ENCODE measurements at places on chromosomes 11 and 22.

- DNase-seq = no peak
Observed at GRCh38 chr11:47944632-47945031, 35.7 kb upstream of the PTPRJ start.

GRCh38 chr22:19951346-19951745, 9.7 kb upstream of the TXNRD2 start:
- no peak for DNase-seq

GRCh38 chr11:7967097-7967496, 1.9 kb upstream of the NLRP10 start:
- no peak for DNase-seq

- no peak for DNase-seq
Observed at GRCh38 chr11:68020575-68020974, 9.9 kb upstream of the NDUFS8 start.

DNA sequence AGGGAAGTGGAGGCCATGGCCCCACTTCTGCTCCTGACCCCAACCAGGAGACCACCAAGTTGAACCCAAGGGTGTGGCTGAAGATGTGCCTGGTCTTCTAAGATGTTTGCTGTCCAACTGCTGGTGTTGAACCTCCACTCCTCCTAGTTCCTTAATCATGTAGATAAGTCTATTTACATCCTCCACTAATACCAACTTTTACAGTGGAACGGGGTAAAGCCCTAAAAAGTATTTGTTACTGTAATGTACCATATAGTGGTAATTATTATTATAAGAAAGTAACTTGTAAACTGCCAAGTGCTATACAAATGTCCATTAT, 19.0 kb upstream of the RASSF10 start:
- no peak for DNase-seq

DNA sequence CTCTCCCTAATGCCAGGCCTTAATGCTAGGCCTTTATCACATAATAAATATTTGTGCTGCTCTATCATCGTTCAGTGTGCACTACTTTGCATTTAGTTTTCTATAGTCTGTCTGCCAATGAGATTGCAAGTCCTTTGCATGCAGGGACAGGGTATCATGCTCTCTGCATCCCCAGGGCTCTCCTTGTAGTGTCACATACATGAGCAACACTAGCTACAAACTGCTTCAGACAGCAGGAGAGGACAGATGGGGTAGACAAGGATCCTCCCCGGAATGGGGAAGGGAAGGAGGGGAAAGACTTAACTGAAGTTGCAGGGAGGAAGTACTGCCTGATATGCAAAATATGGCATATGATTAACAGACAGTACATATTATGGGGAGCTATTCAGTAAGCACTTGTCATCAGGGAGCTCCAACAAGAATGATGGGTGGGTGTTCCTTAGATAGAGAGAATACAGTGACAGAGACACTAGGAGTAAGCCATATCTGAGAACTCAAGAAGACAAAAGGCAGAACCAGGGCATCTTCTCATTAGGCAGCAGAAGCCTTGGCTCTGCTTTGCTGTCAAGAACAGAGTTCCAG, 42.8 kb downstream of the ZNF202 start:
- DNase-seq = no peak

DNA sequence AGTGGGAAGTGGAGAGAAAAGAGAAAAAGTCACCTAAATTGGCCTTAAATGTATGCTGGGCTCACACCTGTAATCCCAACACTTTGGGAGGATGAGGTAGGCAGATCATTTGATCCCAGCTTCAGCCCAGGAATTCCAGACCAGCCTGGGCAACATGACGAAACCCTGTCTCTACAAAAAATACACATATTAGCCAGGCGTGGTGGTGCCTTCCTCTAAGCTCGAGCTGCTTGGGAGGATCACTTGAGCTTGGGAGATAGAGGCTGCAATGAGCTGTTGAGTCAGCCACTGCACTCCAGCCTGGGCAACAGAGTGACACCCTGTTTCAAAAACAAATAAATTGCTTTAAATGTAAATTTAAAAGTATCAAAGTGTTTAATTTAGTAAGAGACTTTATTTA, 3.9 kb downstream of the CBL start:
- DNase-seq = no peak

- DNase-seq = no peak
Observed at GRCh38 chr22:38125751-38126201, 15.3 kb upstream of the BAIAP2L2 start.

- no peak for DNase-seq
Observed at GRCh38 chr22:20203142-20203551, 52.3 kb upstream of the CCDC188 start.

DNA sequence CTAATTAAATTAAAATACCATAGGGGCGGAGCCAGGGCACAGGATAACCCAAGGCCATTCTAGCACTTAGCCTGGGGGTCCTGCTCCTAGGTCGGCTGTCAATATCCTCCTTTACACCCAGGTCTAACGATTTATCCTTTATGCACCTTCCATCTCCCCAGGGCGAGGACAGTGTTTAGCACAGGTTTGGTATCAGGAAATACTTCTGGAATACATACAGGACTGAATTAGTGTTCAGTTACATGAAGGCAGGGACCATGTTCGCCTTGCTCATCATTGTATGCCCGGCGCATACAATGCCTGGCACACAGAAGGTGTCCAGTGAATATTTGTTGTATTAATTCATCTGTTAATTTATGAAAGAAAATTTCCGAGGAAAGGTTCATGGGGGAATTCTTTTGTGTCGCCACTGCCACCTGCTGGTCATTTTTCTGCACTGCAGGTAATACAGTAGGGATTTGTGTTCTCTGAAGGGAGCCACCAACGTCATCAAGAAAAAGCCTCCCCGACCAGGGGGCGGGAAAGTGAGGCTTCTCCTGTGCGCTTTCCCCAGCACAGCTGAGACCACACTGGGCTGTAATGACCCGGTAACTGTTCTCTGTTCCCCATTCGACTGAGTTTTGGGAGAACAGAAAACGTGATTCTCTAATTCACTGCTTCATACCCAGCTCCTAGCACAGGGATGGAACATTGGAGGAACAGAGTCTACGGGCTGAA, 68.7 kb upstream of the ASPHD2 start:
- DNase-seq = peak; percentile 69

GRCh38 chr22:46801826-46802607, 39.6 kb downstream of the TBC1D22A start:
- no peak for DNase-seq

DNA sequence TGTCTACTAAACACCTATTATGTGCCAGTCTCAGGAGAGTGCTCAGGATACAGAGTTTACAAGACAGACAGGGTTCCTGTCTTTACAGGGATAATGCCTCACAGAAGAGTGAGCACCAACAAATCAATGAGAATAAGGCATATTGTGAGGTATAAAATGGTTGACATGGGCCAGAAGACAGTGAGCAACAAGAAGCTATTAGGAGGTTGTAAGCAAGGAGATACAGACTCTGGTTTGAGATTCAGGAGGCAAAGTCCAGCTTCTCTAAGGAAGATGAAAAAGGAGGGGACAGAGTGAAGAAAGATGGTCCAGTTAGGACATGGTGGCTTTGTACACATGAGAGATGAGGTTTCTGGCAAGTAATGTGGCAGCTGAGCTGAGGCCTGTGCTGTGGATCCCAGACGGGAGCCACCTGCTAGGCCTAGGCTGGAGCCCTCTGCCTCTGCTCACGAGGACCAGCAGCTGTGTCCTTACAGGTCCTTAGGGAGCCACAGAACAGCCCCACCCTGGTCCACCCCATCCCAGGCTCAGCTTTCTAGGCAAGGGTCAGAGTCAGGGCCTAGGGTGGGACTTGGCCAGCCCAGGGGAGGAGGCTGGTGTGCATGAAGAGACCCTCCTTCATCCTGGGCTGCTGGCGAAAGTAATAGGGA, 110.5 kb downstream of the ZNF280B start:
- DNase-seq = no peak

DNA sequence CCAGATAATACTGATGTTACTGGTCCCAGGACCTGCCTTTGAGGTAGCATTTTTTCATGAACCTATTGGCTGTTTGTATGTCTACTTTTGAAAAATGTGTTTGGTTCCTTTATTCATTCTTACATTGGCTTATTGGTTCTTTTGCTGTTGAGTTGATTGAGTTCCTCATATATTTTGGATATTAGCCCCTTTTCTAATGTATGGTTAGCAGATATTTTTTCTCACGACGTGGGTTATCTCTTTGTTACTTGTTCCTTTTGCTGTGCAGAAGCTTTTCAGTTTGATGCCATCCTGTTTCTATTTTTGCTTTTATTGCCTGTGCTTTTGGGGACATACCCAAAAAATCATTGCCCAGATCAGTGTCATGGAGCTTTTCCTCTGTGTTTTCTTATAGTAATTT, 9.8 kb upstream of the ZNF74 start:
- DNase-seq = no peak

GRCh38 chr11:112175599-112175952, 264 bp downstream of the BCO2 start:
- DNase-seq = no peak

GRCh38 chr11:99069856-99070444, 49.2 kb downstream of the CNTN5 start:
- no peak for DNase-seq

DNA sequence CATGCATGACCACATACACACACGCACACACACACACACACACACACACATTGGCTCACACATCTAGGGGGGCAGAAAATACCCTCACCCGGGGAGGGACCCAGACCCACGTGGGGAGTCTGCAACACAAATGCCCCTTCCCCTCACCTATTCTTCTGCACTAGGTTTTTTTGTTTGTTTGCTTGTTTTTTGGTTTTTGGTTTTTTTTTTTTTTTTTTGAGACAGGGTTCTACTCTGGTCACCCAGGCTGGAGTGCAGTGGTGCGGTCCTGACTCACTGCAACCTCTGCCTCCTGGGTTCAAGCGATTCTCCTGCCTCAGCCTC, 28.4 kb downstream of the WEE1 start:
- DNase-seq = no peak

- DNase-seq = no peak
Observed at GRCh38 chr11:69277074-69277809, 16.7 kb upstream of the MYEOV start.

GRCh38 chr11:17396598-17397310, 8.3 kb upstream of the KCNJ11 start:
- DNase-seq = no peak

DNA sequence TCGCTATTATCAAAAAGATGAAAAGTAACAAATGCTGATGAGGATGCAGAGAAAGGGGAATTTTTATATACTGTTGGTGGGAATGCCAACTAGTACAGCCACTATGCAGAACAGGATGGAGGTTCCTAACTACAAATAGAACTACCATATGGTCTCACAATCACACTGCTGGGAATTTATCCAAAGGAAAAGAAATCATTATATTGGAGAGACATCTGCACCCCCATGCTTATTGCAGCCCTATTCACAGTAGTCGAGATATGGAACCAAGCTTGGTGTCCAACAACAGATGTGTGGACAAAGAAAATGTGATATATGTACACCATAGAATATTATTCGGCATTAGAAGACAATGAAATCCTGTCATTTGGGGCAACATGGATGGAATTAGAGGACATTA, 19.6 kb upstream of the POU2AF2 start:
- no peak for DNase-seq

- DNase-seq = no peak
Observed at GRCh38 chr11:12291313-12291712, 86.1 kb upstream of the PARVA start.

- DNase-seq = no peak
Observed at GRCh38 chr11:1459219-1459575, 27.4 kb downstream of the MOB2 start.

Data from stimulated activated naive CD8-positive, alpha-beta T cell treated with anti-CD3 and anti-CD28 coated beads, Interleukin-15, Interleukin-2, amounts not matched to agents 100 U/mL and 50 U/mL, for 24 hours (primary cell).